ENCODE measurements at places on chromosomes 7 and 10.

- no peak for DNase-seq
These were observed 245.5 kb upstream of the PPP2R2D start for GRCh38 chr10:131655101-131655849.

DNA sequence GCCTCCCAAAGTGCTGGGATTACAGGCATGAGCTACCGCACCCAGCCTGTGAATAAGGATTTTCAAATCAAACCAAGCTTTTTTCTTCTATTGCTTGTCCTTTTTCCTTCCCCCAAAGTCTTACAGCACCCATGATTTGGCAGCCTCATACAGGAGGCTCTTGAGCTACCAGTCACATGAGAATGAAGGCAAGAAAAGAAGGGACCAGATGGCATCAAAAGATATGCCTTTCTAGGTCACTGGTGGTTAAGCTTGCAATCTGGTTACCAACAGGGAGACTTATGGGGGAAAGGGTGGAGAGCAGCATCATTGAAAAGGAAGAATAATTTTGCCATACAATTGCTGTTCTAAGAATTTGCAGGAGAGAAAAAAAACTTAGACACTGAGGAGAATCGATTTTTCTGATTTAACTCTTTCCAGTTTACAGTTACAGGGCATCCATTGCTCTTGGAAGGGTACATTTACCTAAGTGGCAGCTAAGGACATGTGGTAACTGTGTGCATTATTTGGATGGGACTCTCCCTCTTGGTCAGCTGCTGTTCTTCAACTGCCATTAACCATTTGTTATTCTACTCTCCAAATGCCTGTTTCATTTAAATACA, 29.5 kb downstream of the SMNDC1 start:
- DNase-seq, result no peak

GRCh38 chr7:19101472-19101871, 16.0 kb downstream of the TWIST1 start:
- DNase-seq, result no peak

DNA sequence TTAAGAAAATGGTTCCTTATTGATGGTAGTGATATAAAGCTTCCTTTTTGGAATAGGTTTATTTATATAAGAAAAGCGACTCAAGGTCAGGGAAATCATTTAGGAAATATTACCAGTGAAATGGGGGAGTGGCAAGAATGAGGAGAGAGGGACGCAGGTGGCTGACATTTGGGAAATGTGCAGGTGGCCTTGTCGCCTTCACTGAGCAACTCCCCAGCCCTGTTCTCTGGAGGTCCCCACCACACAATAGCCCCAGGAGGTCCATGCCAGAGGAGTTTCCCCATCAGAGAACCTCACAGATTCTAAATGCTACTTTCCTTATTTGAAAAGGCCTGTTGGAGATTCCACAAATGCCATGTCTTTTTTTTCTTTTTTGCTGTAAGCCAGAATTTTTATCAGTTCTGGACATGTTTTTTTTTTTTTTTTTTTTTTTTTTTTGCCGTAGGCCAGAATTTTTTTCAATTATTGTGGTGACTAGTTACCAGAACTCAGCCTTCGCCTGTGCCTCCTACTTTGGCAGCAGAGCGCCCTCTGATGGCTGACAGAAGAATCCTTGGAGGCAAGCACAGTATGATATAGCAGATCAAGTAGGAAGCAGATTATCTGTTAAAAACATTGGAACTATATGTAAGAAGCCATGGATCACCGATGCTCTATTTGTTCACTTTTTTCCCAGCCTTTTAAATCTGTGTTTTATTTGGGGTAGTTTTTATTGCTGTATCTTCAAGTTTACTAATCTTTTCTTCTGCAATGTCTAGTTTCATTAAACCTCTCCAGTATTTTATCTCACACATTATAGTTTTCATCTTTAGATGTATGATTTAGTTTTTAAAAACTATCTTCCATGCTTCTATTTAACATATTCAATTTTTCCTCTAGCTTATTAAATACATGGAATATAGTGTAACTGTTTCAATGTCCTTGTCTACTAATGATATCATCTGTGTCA, 18.6 kb downstream of the OPALIN start:
- peak; percentile 80 for DNase-seq

GRCh38 chr10:106557951-106558733, 606.4 kb downstream of the SORCS1 start:
- no peak for DNase-seq

GRCh38 chr7:12770227-12770975, 83.0 kb downstream of the ARL4A start:
- peak; percentile 14 for DNase-seq

GRCh38 chr10:118939211-118940007, 90.1 kb upstream of the NANOS1 start:
- no peak for DNase-seq

- no peak for DNase-seq
These were observed 60.4 kb downstream of the PTN start for GRCh38 chr7:137283153-137283552.

GRCh38 chr10:112078003-112078402, 105.6 kb downstream of the GPAM start:
- no peak for DNase-seq

- DNase-seq, result no peak
These were observed 20.8 kb downstream of the BRAF start for GRCh38 chr7:140903741-140904480.

Data from NCI-H510A treated with DMSO at 0.1 percent for 48 hours (cell line).